Islet precursor cell (in vitro differentiated cells): ENCODE measurements at places on chromosomes 7 and 10.

DNA sequence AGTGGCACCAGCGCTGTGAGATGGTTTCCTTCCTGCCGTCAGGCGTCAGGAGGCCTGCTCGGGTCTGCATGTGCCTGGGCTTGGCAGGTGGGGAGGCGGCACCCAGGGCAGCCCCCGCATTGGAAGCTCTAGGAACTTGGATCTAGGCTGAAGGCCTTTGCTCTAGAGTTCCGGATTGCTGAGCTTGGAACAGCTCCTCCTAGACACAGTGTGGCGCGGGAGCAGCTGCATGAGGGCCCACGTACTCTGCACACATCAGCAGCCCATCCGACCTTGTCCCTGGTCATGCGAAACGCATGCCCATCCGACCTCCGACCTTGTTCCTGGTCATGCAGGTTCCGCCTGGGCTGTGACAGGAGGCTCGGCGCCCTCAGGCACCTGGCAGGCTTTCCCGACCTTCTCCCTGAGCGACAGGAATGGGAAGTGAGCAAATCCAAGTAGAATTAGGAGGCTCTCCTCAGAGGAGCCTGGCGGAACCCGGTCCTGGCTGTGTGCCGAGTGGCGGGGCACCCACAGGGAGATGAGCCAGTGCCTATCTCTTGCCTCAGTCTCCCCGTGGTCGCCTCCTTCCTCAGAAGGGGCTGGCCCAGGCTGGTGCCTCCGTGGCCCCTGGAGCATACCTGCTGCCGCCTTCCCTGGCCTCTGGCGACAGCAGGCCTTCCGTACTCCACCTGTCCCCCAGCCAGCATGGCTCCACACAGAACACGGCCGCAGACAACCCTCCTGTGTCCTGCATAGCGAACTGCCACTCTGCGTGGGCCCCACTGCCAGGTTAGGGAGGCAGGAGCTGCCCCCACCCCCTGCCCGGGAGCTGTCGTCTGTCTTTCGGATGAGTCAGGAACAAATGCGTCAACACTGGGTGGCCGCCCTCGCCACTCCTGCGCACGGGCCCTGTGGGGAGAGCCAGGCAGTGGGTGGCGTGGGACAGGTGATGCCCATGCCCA is 12.0 kb downstream of the GET4 start:
- no peak for DNase-seq

DNA sequence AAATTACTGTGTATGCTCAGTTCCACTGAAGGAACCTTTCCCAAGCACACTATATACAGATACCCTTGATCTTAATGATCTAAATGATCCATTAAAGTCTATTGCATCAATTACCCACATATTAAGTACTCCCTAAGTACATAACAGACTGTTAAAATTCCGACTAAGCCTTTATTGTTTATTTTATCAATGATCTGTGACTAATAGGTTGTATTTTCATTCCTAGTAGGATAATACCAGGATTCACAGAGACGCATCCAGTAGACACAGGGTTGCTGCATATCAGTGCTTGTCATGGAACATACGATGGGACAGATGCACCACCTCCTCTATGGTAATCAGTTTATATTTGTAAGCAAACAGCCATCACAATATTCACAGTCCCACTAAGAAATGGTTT is 159.6 kb upstream of the SLC26A5 start:
- DNase-seq = no peak

- no peak for DNase-seq
These were observed 34.8 kb downstream of the MTURN start for GRCh38 chr7:30169579-30169978.

- no peak for DNase-seq
These were observed 144.1 kb downstream of the DLG5 start for GRCh38 chr10:77782328-77783061.

- DNase-seq = no peak
These were observed 160.0 kb upstream of the ANK3 start for GRCh38 chr10:60549686-60550085.

- DNase-seq = no peak
These were observed 40.3 kb upstream of the EFCAB10 start for GRCh38 chr7:105621617-105622016.

GRCh38 chr10:129021594-129022304 is 445.3 kb upstream of the MGMT start:
- no peak for DNase-seq

- DNase-seq = no peak
These were observed 50.7 kb downstream of the CYP2C9 start for GRCh38 chr10:94989192-94989591.

GRCh38 chr10:33186150-33186549 is 148.3 kb downstream of the NRP1 start:
- no peak for DNase-seq

GRCh38 chr7:18496341-18496700 is 772 bp downstream of the HDAC9 start:
- DNase-seq = no peak

GRCh38 chr10:123863721-123864482 is 27.7 kb downstream of the CPXM2 start:
- peak; percentile 82 for DNase-seq

DNA sequence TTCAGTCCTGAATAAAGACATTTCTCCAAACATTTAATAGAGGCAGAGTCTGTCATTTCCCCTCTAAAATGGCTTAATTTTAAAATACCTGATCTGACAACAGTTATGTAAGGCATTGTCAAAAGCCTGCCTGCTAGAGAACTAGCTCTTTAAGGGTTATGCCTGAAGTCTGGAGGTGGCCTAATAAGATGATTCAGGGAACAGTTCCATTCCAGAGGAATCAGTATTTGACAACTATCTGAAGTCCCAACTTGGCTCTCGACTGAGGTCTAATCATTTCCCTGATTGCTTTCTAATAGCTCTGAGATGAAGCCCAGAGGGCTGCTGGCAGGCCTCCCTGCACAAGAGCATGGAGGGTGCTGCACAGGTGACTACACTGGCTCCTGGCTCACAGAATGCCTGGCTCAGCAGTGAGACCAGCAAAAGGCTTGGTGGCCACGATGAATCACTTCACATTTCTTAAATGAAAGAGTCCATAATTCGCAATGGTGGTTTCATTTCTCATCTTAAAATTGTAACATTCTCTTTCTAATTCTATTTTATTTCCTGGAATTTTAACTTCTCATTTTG is 509.6 kb upstream of the POM121L12 start:
- DNase-seq = no peak

GRCh38 chr7:101133621-101134398 is 6.9 kb downstream of the SERPINE1 start:
- no peak for DNase-seq

DNA sequence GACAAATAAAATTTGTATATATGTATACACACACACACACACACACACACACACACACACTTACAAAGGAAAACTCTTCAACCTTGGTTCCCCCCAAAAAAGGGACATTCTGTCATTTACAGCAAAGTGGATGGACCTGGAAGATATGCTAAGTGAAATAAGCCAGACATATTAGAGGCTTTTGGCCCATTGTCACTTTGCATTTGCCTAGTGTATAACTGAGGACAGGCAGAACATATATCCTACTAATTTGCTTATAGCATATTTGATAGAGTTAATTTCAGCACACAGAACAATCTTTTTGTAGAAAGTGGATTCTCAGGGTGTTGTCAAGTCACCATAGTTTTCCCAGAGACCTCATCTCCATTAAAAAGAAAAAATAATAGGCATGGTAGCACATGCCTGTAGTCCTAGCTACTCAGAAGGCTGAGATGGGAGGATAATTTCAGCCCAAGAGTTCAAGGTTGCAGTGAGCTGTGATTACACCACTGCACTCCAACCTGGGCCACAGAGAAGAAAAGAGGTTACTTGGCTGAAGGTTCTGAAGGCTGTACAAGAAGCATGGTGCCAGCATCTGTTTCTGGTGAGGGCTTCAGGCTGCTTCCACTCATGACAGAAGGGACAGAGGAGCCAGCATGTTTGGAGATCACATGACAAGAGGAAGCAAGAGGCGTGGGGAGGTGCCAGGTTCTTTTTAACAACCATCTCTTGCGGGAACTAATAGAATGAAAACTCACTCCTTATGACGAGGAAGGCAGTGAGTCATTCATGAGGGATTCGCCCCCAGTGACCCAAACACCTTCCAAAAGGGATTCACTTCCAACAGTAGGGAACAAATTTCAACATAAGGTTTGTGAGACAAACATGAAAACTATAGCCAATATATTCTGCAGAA is 135.6 kb downstream of the TMEM168 start:
- DNase-seq = no peak

GRCh38 chr10:80289451-80290287 is at the start of gene MAT1A:
Gene MAT1A, minus strand, starts transcription at chr10:80289658. Its CDS starts 235 bp downstream, at chr10:80289423.
- no peak for DNase-seq

DNA sequence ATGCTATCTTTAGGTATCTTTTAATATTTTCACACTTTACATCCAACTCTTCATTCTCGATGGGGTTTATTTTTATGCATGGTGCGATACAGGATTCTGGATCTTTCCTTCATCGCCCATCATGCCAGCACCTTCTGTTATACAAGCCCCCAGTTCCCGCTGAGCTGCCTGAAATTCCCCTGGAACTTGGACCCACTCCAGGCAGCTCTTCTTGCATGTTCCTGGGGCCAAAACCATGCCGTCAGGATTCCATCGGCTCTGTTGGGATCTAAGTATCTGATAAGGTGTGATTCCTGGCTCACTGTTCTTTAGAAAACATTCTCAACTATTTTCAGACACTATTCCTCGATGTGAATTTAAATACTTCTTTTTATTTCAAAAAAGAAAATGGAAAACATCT is 40.5 kb upstream of the PPP2R2D start:
- DNase-seq = no peak

DNA sequence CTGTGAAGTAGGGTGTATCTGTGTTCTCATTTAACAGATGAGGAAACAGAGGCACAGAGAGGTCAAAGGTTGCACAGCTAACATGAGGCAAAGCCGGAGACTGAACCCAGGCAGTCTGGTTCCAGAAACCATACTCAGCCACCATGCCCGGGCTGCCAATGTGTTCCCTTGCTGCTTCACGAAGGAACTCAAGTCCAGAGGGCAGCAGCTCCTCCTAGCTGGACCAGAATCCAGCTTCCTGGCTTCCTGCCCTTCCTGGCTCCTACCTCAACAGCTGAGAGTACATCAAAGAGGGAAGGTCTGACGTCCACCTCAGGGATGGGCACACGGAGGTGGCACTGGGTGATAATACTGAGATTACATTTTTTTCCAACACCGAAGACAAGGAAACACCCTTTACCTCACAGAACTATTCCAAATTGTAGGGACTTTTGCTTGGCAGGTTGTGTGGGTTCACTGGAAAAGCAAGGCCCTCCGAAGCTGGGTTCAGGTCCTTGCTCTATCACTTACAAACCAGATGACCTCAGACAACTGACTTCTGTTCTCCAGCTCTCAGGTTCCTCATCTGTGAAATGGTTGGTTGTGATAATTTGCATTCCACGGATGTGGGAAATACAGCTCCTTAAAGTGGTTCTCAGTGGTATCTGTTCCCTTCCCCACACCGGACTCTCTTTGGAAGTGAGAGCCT is 154.1 kb upstream of the ZMIZ1 start:
- DNase-seq = no peak

GRCh38 chr7:119482209-119482608 is 790.8 kb upstream of the KCND2 start:
- peak; percentile 72 for DNase-seq

DNA sequence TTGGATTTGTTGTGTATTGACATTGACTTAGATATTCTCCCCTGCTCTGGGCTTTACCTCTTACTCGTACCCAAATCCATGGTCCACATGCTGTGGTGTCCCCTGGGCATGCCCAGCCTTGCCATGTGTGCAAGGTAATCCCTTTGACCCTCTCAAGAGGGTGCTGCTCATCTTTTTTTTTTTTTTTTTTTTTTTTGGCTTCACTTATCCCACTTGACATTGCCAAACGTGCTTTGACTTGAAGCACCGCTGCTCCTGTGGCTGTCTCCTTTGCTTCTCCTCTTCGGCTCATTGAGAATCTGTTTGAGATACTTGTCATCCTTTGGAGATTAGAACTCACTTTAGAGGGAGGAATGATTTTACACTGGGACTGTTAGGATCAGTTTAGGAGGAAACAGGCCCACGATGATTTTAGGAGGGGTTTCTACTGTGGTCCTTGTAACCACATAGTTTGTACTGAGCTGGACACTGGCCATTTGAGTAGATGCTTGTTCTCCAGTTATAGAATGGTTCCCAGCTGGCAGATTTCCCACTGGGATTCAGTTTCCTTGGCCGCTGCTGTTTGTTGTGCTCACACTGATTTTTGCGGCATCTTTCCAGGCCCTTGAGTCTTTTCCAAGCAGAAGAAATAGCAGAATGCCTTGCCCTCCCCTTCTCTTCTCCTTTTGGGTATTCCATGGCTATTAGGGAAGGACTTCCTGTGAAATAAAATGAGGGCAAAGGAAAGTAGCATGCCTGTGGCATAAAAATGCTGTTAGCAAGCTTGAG is 184.8 kb downstream of the AUTS2 start:
- no peak for DNase-seq

GRCh38 chr10:78041170-78042057 is 7.8 kb downstream of the RPS24 start:
- DNase-seq = no peak

- no peak for DNase-seq
These were observed 44.9 kb upstream of the FAM3C start for GRCh38 chr7:121440857-121441503.

DNA sequence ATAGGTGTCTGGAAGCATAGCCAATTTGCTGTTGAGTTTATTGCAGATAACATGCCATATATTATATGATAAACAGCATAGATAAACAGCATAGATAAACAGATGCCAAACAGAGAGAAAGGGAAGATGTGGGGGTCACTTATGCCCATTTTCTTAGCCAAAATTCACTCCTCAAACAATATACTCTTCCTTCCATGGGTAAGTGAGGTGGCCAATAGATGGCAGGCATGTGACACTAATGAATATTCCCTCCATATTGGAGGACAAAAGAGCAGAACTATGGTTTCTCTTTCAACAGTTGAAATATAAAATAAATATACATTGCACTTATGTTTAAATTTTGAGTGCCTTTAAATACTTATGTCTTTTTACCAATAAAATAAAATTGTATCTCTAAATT is 1212.8 kb downstream of the REEP3 start:
- no peak for DNase-seq

DNA sequence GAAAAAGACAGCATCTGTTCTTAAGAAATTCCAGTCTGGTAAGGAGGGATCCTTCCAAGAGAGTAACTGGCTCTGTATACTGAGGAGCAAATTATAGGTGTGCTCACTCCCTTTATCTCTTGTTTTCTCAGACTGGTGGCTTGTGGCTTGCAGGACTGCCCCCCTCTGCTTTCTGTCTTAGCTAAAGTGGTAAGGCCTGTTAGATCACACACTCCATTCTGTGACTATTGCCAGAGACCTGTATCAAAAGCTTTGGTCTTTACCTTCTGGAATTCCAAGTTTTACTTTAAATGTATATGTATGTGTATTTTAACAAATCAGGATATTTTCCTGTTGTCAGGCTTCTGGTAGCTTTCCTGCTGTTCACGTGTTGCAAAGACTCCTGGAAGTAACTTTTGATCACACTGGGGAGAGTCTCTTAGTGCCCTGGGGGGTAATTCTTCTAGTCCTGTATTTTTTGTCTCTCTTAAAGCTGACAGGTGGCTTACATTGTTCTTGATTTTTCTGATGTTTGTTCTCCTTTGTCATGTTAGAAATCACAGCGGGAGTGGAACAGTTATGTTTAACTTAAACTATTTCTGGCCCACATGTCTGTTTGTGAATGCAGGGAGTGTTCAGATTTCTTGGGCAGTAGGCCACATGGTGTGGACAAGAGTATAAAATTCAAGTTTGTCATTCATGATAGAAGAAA is 99.0 kb downstream of the PLPP4 start:
- DNase-seq = peak; percentile 72

GRCh38 chr7:97019710-97020225 is 4.9 kb downstream of the DLX5 start:
- DNase-seq = no peak
